ENCODE measurements at places on chromosomes 2 and 18. TPM values are rescaled to one million over a fixed set of nuclear protein-coding genes. Genes with fewer than 3 reads are reported as not detected.

- ATAC-seq, result no peak
These were observed 150.4 kb downstream of the HDAC4 start for GRCh38 chr2:239250216-239251081.

DNA sequence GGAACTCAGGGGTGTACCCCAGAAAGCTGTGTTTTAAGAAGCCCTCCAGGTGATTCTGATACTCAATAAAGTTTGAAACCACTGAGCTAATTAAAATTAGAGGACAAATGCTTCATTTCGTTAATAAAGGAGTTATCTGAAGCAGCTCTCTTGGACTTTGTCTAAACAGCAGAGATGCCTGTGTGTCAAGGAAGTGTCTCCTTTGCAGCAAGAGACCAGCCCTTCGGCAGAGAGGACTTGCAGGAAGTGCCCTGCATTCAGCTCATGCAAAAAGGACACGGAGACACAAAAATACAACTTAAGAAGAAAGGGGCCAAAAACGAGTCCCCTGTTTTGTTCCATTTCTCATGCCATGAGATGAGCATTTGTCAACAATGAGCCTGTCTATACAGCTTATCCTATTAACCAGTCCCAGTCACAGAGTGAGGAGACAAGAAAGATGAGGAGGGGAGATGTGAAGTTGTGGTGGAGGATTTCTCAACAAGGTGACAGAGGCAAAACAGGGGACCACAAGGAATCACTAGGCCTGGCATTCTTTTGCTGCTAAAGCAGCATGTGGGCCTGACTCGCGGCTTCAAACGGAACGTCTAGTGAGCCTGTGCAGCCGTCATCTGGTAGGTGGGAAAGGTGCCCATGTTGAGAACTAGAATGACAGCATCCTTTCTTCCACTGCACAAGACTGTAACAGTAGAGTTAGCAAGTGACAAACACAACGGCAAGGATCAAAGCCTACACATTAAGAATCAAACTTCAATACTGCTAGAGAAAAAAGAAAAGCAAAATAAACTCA, 152.3 kb downstream of the ANTXR1 start:
- ATAC-seq, result no peak

GRCh38 chr2:37306024-37306423, 18.6 kb downstream of the PRKD3 start:
- ATAC-seq, result no peak

- ATAC-seq, result no peak
These were observed 196.6 kb upstream of the CELF4 start for GRCh38 chr18:37762076-37762621.

- ATAC-seq, result no peak
These were observed 829.3 kb downstream of the LRRTM4 start for GRCh38 chr2:76692908-76693307.

- ATAC-seq, result peak; percentile 86
These were observed 36.9 kb downstream of the RAPH1 start for GRCh38 chr2:203498161-203498560.

DNA sequence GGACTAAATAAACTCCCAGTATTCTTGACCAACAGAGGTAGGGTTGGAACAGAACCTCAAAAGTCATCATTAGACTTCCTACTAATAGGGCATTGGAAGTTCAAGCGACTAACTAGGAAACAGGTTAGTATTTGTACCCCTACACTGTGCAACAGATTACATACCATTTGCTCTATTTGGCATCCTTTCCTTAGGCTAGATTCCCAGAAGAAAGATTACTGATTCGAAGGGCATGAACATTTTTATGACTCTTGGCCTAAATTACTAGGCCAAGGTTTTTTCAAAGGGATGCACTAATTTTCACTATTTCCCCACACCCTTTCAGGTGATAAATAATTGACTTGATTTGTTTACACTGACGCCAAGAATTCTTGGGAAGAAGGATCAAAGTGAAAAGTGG, 104.8 kb upstream of the CYP1B1 start:
- ATAC-seq, result no peak

DNA sequence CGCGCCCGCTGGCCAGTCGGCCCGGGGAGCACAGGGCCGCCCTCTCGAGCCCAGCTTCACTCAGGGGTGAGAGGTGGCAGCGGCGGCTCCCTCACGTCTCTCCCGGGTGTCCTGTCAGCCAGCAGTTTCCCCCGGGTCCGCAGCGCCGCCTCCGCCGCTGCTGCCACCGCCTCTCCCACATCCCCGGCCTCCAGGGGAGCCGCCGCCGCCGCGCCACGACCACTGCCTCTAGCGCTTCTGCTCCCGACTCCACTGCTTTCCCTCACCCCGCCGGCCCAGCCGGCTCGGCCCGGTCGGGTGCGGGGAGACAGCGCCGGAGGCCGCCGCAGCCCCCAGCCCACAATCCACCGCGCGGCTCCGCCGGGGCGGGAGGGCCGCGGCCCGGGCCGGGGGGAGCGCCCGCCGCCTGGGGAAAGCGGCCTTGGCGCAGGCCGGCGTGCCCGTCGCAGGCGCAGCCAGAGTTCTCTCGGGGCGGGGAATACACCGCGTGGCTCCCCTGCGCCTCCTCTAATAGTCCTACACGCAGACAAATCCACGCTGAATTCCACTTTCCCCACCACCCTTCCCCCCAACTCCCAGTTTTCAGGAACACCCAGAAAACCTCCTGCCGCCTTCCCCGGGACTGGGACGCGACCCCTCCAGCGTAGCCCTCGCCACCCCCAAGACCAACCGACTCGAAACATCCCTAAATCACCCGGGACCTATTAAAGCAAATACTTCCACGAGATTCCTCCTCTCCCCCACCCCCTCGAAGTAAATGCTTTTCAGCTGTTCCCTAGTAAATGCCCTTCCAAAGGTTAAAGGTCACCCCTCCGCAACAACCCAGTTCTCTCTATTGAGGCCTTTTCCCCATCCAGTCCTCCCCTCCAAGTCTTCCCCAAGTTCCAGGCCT, at the start of gene VPS54:
Gene VPS54 (minus strand): TSS at position 346 of the 892 bp plus-strand sequence. CDS start 35,429 bp downstream, outside the sequence.
- ATAC-seq, result peak; percentile 91

The ACTR1B gene
- 74.3 TPM for total RNA-seq

The SP100 gene
- 0.46 TPM for total RNA-seq

The MLPH gene
- total RNA-seq, result 1.1 TPM

The CENPA gene
- 0.46 TPM for total RNA-seq

The BCL11A gene
- total RNA-seq, result 50.9 TPM

The TTL gene
- 44.6 TPM for total RNA-seq

The HNRNPA3 gene
- total RNA-seq, result 70.2 TPM

Data from motor neuron (in vitro differentiated cells).